ENCODE measurements at places on chromosomes 13 and 19.

DNA sequence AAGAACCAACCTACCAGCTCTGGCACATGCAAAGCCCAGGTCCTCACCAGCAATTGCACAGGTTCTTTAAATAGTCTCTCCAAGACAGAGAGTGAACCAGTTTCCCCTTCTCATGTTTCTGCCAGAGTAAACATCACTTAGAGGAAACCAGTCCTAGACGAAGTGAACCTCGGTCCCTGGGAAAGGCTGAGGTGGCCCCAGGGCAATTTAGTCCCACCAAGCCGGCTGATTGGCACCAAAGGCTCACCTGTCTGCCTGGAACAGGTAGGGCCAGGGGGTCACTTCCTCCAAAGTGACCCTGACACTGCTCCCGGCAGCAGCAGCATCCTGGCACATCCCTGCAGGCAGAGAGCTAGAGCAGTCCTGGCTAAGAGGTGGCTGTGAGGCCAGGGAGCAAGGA is 122.9 kb upstream of the ZNF507 start:
- DNase-seq, result no peak

- DNase-seq, result peak; percentile 57
These were observed 4.5 kb upstream of the SHISA7 start for GRCh38 chr19:55447421-55448174.

- DNase-seq, result no peak
These were observed 17.3 kb downstream of the LCP1 start for GRCh38 chr13:46164661-46165060.

- peak; percentile 83 for DNase-seq
These were observed 69.1 kb upstream of the FLT1 start for GRCh38 chr13:28564030-28564429.

- peak; percentile 12 for DNase-seq
These were observed 15.3 kb downstream of the RFXAP start for GRCh38 chr13:36834299-36834698.

GRCh38 chr19:58562122-58563033 is 4.0 kb upstream of the UBE2M start:
- DNase-seq, result peak; percentile 55

GRCh38 chr13:66778461-66778860 is 451.7 kb downstream of the PCDH9 start:
- DNase-seq, result no peak

Measured in PC-3 (cell line).